HTR-8/SVneo (cell line): ENCODE measurements at places on chromosomes 5 and 9.
A peak's percentile ranks its signal among the peaks of the same experiment; 100 is the strongest.

DNA sequence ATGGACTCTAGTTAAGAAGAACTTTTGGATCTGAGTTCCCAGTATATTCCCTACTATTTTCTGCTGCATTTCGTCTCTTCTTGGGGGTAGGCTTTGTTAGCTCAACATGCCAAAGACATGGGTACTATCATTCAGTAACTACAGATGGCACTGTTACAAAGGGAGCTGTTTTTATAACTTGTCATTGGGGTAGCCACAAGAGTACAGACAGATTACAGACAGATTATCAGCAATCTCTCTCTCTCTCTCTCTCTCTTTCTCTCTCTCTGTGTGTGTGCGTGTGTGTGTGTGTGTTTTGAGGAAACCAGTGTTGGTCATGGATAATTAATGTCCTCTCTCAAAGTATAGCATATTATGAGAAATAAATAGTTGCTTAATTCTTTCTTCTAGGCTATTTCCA lies 116.1 kb downstream of the WDR70 start:
- DNase-seq, result no peak

DNA sequence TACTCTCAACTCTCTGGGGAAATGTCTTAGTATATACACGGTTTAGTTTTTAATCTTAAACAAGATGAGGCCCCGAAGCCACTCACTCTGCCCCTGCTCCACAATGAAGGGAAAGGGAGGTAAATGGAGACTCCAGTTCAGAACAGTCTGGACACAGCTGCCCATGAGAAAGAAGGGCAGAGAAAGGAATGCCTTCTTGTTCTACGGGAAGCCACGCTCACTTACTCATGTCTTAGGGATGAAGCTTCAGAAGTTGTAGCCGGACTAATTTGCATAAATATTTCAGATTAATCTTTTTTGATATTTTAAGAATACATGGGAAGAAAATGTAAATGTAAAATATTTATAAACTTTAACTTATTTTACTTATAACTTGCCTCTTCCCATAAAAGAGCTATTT lies 94.0 kb downstream of the COL23A1 start:
- DNase-seq, result no peak

GRCh38 chr9:124101215-124101968 lies 89.8 kb downstream of the LHX2 start:
- DNase-seq, result no peak

- DNase-seq, result no peak
Measured at GRCh38 chr5:77993141-77993854, 217.2 kb upstream of the TBCA start.

- DNase-seq, result no peak
Measured at GRCh38 chr5:101782352-101783103, 513.6 kb downstream of the SLCO4C1 start.

DNA sequence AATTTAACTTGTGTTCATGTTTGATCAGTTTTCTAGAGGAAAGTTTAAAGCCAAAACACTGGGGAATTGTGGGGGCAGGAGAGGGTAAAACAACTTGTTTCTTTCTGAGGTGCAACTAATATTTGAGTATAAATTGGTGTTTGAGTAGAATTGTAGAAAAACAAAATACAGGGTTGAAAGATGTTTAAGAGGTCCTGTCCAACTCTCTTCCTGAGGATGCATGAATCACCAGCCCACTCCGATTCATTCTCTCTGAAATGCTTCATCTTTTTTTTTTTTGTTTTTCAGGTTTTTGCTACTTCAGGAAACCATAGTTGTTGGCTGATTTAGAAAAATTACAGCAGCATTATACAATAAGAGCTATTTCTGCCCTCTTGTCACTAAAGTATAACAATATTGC lies 42.4 kb upstream of the TMC1 start:
- DNase-seq, result peak; percentile 6

DNA sequence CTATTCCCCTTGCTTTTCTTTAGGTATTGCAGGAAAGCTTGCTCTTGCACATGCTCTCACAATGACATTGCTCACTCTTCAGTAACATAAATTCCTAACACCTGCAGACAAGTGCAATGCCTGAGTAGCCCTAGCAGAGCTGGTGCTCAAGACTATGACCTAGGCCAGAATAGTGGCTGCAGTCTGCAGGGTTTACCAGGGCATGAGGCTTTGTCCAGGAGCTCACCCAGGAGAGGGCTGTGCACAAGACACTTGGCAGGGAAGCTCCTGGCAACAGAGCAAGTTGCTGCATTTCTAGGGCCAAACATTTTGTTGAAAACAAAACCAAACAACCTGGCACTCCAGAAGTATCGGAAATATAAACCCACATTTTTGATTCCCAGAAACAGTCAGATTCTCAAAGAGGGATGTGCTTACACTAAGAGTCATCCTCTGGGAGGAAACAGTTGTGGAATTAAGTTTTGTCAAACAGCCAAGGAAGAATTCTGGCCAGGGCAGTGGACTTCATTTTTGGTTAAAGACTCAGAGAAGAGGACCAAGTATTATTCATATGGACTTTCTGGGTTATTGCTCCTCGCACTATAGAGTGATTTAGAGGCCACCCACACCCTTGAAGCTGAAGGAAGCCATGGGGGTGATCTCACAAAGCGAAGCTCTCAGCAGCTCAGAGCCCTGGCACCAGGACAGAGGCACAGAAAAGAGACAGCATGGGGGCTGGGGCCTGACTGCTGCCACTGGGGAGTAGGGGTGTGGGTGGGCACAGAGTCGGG lies 44.9 kb downstream of the MACROH2A1 start:
- no peak for DNase-seq
